ENCODE measurements at places on chromosomes 2 and 18. TPM values are rescaled to one million over a fixed set of nuclear protein-coding genes. Genes with fewer than 3 reads are reported as not detected.

The KIF5C gene
- polyA plus RNA-seq = 1.6 TPM

The ACMSD gene
- 0.44 TPM for polyA plus RNA-seq

The CRYBA2 gene
- polyA plus RNA-seq = not detected

The CD8A gene
- polyA plus RNA-seq = 0.22 TPM

The LINC00305 gene
- polyA plus RNA-seq = not detected

The SNTG2 gene
- polyA plus RNA-seq = 0.46 TPM

The PSD4 gene
- polyA plus RNA-seq = 1.3 TPM

The MAP3K20 gene
- 103 TPM for polyA plus RNA-seq

The LONRF2 gene
- polyA plus RNA-seq = 1.5 TPM

The CHN1 gene
- 12.1 TPM for polyA plus RNA-seq

The CAPN14 gene
- not detected for polyA plus RNA-seq

The IL1A gene
- polyA plus RNA-seq = not detected

The STAT4 gene
- 1.7 TPM for polyA plus RNA-seq

The CROCC2 gene
- polyA plus RNA-seq = 0.20 TPM

The CRYGC gene
- polyA plus RNA-seq = not detected

The SLC38A11 gene
- polyA plus RNA-seq = 0.20 TPM

The RAX gene
- not detected for polyA plus RNA-seq

The VWC2L gene
- not detected for polyA plus RNA-seq

The IRS1 gene
- polyA plus RNA-seq = 11.9 TPM

The KCNG2 gene
- 0.46 TPM for polyA plus RNA-seq

The FIGN gene
- polyA plus RNA-seq = 2.0 TPM

The TAF4B gene
- 2.4 TPM for polyA plus RNA-seq

The SCYGR7 gene
- polyA plus RNA-seq = not detected

The B3GNT7 gene
- 0.48 TPM for polyA plus RNA-seq

The SSB gene
- polyA plus RNA-seq = 97.4 TPM

The OSR1 gene
- 15.8 TPM for polyA plus RNA-seq

The LOXHD1 gene
- polyA plus RNA-seq = 3.2 TPM

The ALK gene
- 0.03 TPM for polyA plus RNA-seq

The MAP3K19 gene
- polyA plus RNA-seq = not detected

The GALNT14 gene
- 2.4 TPM for polyA plus RNA-seq

The LYPD6B gene
- not detected for polyA plus RNA-seq

All from forelimb muscle (tissue), 1 donor.